Activated CD8-positive, alpha-beta memory T cell treated with anti-CD3 and anti-CD28 coated beads, Interleukin-2, amount 50 U/mL, for 4 hours (primary cell): ENCODE measurements at places on chromosomes 1 and 21.
A peak's percentile ranks its signal among the peaks of the same experiment; 100 is the strongest.

DNA sequence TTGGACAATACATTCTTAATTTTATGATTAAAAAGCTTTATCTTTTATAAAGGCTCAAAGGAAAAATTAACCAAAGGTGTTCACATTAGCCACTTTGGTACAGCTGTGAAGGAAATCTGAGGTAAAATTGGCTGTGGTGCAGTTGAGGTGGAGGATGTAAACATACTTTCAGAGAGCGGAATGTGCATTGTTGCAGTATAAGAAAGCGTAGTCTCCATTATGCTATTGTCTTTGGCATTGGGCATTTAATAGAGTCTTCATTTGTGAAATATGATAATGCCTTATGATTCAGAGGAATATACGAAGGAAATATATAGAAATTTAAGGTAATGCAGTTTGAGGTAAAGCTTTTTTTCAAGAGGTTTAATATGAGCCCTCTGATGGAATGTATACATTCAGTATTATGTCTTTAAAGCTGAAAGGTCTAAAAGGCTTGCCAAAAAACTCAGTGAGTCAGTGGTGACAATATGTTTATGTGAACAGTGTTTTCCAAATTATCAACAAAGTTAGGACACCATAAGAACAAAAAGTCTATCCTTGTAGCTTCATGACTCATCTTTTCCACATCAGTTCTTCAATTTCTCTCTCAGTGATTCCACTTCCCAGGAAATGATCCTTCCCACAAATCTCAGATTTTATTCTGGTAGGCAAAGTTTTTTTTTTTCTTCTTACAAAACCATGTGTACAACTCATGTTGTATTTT lies 26.9 kb upstream of the DDR2 start:
- DNase-seq, result no peak

DNA sequence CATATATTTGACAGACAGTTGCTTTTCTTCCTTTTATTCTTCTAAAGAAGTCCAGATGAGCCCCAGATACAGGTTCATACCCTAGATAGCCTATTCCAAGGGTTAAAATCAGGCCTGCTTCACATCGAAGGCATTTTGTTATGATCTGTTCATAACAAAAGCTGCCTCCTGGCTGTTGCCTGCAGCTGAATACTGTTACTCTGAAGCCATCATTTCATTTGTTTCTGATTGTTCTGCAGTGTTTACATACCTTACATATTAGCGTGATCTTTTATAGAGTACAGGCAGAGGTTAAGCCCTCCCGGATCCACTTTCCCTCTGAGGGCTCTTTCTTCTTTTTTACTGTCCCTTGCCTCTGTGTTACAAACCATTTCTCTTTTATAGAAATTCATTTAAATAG lies 219.0 kb upstream of the HOOK1 start:
- DNase-seq, result no peak

GRCh38 chr1:244150071-244150470 lies 99.0 kb downstream of the ZBTB18 start:
- no peak for DNase-seq

- peak; percentile 42 for DNase-seq
Measured at GRCh38 chr21:34693192-34693810, 24.5 kb downstream of the CLIC6 start.

GRCh38 chr1:230458509-230458908 lies 32.4 kb upstream of the PGBD5 start:
- DNase-seq, result no peak

DNA sequence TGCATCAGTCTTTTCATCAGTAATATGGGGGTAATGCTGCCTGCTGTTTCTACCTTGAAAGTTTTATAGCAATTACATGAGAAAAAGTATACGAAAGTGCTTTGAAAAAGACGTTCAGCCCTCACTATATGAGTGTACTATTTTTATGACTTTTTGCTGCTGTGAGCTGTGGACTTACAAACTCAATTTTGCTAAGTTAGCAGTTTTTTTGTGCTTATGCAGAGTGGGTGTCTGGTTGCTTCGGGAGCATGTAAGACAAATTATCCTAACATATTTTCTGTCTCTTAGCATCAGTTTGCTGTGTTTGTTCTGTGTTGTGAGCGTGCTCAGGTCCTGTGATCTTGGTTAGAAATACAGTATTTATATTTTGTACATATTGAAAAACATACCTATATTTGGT lies 109.7 kb downstream of the CACNA1E start:
- DNase-seq, result no peak

DNA sequence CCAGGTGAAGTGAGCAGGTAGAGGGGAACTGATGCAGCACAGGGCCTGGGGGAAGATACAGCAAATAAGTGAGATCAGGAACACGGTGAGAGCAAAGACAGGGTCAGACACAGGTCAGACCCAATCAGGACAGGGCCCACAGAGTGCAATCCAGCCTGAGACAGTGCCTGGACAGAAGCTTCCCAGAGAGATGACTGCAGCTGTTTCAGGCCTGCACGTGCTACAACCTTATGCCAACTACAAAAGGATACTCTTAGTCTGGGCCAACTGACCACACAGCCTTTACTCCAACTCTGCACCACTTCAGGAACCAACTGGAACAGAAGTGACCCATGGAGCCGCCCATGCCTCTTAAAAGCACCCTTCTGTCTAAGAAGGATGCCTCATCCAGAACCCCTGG lies 228.0 kb downstream of the TOMM20 start:
- DNase-seq, result no peak

DNA sequence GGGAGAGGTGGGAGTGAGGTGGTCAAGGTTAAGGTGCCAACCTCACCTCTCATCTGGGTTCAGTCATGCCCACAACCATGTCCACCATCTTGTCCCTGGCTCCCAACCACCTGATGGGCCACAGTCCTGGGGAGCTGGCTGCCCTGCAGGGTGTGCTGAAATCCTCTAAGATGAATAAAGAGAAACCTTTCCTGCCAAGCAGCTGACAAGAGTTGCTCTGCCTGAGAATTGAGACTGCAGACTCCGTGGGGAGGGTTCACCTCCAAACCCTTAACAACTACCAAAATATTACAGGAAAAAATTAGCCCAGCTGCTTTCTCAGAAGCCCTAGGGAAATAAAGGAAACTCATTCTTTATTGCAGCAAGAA lies 15.2 kb upstream of the FGR start:
- DNase-seq, result no peak

DNA sequence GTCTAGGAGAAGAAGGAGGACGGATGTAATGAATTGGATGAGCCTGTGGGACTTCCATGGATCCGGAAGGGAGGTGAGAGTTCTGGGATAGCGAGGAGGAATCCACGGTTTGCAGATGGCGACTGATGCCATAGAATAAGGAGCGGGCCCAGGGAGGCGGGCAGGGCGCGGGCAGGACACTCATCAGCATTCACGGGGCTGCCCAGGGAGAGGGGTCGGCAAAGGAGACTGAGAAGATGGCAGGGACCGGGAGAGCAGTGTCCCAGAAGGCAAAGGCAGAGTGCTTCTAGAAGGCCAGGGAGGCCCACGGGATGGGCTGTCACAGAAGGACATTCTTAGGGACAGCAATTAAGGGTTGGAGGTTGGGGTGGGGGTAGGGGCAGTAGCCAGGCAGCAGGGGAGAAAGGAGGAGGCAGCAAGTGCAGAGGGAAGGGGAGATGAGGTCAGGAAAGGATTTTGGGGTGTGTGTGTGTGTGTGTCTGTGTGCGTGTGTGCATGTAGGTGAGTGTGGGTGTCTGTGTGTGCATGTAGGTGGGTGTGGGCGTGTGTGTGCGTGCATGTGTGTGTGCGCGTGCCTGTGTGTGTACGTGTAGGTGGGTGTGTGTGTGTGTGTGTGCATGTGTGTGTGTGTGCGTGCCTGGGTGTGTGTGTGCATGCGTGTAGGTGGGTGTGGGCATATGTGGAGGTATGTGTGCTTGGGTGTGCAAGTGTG lies 1.1 kb upstream of the COL8A2 start:
- DNase-seq, result no peak
